Kidney capillary endothelial cell (primary cell): ENCODE measurements at places on chromosomes 4 and X.

GRCh38 chr4:103076747-103077347 lies at the start of gene SLC9B2:
SLC9B2 (minus strand) TSS chr4:103076761; CDS start chr4:103067550, 9,211 bp downstream.
- DNase-seq = no peak

DNA sequence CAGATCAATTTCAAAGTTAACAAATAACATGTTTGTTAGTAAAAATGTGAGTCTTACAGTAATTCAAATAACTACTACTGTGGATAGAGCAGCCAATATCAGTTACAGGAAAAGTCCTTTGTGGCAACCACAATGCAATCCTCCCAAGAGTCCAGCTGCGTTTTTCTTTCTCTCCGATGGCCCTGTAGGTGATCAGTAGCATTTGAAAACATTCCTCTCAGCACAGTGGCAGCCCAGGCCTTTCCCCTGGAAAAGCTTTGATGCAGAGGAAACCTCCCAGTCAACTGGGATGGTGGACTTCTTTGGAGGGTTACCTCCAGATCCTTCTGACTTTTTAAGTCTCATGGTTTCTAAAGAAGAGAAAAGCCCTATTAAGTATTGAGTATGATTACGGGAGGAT lies 18.0 kb upstream of the PDZD4 start:
- DNase-seq = no peak

DNA sequence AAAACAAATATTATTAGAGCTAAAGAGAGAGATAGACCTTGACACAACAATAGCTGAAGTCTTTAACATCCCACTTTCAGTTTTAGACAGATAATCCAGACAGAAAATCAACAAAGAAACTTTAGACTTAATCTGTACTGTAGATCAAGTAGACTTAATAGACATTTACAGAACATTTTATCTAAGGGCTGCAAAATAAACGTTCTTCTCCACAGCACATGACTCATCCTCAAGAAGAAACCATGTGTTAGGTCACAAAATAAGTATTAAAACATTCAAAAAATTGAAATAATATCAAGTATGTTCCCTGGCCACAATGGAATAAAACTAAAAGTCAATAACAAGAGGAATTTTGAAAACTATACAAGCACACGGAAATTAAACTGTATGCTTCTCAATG lies 1510.3 kb upstream of the PCDH10 start:
- DNase-seq = no peak

DNA sequence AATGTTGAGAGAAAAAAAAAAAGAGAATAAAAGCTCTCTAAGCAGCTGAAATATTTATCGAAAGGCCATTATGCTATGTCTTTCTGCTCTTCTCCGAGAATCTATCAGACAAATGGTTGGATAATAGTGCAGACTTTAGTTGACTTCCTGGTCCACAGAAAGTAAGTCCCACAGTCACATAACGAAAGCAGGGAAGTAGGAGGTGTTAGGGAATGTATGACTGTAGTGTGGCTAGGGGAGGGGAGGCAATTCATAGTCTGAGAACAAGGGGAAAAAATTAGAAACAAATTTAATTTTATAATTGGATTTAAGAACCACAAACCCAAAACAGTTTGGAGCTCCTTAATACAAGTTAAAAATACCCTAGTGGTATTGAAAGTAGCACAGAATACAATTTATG lies 79.7 kb upstream of the VEGFC start:
- DNase-seq = no peak

DNA sequence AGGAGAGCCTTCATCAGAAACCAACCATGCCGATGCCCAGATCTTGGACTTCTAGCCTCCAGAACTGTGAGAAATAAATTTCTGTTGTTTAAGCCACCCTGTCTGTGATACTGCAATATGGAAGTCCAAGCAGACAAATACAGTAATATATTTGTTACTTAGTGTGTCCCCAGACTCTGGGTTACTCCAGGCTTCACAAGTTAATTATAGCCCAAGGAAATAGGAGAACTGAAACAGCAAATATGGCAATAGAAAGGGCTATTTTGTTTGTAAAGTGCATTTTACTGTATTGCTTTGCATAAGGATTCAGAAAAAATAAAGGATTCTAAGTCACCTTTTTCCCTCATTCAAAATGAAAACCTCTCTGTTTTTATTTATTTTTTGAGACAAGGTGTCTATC lies 15.7 kb downstream of the TIGD4 start:
- no peak for DNase-seq

DNA sequence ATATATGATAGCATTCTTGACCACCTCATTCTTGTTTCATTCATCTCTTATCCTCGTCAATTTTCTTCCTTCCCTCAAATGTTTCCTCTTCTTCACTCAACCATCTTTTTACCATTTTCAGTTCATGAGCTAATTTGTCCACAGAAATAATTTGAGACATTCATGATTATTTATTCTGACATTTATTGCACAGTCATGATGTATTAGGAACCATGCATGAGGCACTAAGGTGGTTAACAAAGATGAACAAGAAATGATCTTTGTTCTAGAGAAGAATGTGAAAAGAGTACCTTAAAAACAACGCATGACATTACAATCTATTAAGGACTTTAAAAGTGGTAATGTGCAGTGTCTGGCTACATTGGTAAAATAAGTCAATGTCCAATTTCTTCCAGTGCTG lies 27.9 kb downstream of the TEC start:
- DNase-seq = no peak

GRCh38 chr4:21879187-21879586 lies 69.4 kb downstream of the KCNIP4 start:
- no peak for DNase-seq

- no peak for DNase-seq
Observed at GRCh38 chr4:21083413-21083812, 383.2 kb downstream of the PACRGL start.

DNA sequence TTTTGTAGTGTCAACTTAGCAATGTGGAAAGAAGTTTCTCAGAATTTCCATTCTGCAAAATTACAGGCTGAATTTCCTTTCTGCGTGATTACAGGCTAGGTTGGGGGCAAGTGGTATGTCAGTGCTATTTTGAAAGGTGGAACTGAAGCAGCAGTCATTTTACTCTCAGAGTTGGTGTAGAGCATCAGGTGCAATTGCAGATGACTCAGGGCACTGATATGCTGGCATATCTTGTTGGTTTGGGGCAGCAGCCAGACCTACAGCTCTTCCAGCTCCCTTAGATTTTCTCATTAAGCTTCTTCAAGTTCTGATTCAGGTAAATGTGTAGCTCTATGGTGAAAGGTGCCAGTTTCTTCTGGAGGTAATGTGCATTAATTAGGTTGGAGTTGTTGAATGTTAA lies 930.7 kb upstream of the PCDH10 start:
- DNase-seq = no peak

- peak; percentile 45 for DNase-seq
Observed at GRCh38 chr4:37989398-37990260, 29.4 kb downstream of the PTTG2 start.

- no peak for DNase-seq
Observed at GRCh38 chr4:26826721-26827120, 33.9 kb upstream of the STIM2 start.

- no peak for DNase-seq
Observed at GRCh38 chr4:88993246-88993645, 63.7 kb downstream of the FAM13A start.

GRCh38 chr4:185915271-185915670 lies 103.3 kb upstream of the SORBS2 start:
- DNase-seq = no peak

DNA sequence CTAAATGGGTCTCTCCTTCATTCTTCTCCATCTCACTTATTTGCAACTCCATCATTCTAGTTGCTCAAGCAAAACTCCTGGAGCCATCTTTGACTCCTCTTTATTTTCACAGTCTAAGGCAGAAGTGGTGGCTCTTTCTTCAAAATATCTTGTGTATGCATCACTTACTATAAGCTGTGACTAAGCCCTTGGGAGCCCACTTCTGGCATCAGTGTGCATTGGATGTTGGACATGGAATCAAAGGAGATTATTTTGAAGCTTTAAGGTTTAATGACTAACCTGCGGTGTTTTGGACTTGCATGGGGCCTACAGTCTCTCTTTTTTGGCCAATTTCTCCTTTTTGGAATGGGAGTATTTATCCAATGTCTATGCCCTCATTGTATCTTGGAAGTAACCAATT lies 276.8 kb downstream of the SPOCK3 start:
- DNase-seq = no peak
